Activated T-helper 1 cell treated with Interleukin-2 at 50 U/mL for 16 hours (primary cell): ENCODE measurements at places on chromosomes 12 and 14.

DNA sequence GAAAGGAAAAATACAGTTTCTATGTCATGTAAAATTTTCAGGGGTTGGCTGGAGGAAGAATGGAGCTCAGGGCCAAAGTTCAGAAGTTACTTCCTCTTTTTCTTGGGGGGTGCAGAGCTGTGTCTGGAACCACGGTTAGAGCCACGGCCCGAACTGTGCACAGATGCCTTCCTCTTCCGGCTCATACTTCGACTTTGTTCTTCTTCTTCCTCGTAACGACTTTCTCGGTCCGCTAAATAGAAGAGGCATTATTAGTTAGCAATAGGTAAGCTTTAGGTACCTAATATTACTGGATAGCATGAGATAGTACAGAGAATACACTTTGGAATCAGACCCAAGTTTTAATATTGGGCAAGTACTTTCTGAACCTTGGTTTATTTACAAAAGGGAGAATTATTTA, 31.2 kb downstream of the SUPT16H start:
- no peak for DNase-seq

- no peak for DNase-seq
These were observed 707.5 kb upstream of the TMEM132C start for GRCh38 chr12:127559349-127560040.

- no peak for DNase-seq
These were observed 49.7 kb upstream of the TRAF3 start for GRCh38 chr14:102727336-102728095.

DNA sequence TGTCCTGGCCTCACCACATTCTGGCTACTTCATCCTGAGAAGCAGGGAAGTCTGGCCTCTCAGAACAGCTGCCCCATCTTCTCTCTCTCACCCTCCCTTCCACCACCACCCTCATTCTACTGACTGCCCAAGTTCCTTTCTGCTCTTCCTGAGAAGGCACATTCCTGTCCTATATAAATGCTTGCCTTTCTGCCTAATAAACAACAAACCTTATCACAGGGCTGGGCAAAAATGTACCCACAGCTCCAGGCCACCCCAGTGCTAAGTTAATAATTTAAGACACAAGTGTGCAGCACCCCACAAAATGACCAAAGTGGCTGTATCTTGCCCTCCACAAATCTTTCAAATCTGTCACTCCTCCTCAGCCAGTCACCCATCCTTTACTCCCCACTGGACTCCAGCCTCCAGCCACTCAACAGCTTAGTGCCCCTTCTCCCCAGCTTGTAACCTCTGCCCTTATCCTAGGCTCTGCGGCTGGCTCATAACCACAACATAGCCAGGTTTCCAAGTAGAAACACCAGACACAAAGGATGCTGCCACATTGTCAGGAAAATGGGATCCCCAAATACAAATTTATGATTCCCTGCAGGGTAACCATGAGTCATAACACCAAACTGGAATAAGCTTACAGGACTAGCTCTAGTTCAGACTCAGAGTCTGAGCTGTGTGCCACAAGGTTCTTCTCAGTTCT, 15.0 kb downstream of the OXA1L start:
- no peak for DNase-seq

DNA sequence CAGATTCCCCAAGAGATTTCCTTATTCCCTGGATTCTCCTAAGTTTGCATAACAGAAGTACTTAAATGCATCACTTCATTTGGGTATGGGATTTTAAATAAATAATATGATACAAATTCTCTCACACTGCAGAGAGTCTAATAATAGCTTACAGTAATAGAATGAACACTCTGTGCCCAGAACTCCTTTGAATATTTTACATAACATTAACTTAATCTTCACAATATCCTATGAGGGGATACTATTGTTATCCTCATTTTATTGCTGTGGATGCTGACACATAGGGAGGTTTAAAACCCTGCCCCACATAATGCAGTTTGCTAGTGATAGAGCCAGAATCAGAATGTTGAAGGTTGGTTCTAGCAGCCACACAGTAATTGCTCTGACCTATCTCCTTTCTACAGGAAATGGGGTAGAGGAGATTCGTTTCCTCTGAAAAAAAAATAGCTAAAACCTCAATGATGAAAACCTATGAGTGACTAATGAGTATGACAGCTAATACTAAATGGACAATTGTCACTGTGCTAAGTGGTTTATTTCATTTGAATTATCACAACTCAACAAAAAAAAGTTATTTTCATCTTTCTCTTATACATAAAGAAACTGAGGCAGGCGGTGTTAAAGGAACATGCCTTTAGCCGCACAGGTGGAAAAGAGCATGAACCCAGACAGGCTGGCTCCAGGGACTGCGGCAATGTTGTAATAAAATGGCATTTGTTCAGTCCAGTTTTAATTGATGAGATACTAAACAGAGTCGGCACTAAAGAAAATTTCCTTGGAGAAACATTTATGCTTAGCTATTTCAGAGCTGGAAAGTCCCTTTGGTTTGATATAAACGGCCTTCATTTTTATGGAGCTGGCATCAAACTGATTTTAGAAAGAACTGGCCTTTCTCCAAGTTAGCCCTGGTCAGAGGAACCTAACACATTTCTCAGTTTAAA, 880.9 kb downstream of the NRXN3 start:
- no peak for DNase-seq

- no peak for DNase-seq
These were observed 113.2 kb downstream of the APAF1 start for GRCh38 chr12:98758331-98758730.

- DNase-seq: no peak
These were observed 385 bp downstream of the CAPRIN2 start for GRCh38 chr12:30754383-30754749.

DNA sequence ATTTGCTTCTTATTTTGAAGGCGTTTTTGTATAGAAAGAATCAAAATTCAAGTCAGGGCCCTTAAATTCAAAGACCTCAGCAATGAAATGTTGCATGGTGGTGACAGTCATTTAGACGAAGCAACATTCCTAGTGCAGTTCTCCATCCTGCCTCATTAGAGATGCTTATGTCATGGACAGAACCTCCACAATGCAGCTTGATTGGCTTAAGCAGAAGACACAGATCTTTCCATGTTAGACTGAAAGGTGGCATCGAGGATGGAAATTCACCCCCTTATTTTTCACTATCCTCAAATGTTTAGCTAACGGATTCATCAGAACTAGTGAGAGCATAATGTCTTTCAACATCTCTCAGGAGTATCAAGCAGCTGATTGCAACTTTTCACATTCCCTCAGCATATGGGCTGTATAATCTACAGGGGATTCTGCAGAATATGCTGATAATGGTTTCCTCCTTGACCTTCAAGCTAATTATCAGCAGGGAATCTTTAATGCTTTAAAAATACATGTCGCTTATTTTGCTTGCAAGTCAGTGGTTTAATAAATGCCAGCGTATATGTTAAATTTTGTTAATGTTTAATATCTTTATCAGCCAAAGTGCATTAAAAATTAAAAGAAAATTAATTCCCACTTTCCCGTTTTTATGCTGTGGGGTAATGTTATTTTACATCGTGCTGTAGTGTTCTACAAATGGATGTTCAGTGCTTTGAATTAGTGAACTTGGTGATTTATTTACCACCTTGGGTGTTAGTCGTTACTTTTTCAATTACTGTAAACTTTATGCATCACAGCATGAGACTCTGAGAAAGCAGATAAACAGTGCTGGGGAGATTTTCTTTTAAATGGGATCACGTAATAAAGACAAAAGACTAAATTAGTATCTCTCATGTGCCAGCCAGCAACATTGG, 12.8 kb upstream of the NRDE2 start:
- DNase-seq: no peak

DNA sequence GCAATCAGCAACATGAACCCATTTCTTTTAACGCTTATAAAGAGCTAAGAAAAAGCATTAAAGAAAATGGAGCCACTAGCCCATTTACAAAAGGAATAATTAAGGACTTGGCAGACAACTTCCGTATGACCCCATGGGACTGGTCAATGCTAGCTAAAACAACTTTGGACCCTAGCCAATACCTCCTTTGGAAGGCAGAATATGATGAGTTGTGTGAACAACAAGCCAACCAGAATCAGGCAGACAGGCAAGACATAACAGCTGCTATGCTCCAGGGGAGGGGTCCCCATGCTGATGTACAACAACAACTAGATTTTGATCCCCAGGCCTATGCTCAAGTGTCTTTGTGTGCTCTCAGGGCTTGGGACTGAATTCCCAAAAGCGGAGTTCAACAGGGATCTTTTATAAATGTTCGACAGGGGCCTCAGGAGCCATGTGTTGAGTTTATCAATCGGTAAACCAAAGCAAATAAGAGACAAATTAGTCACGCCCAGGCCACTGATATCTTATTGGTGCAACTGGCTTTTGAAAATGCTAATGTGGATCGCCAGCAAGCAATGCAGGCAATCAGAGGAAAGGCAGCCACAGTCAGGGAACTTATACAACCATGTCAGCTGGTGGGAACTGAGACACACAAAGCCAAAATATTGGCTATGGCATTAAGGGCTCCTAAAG, 254.4 kb upstream of the DIO2 start:
- no peak for DNase-seq

- DNase-seq: no peak
These were observed 4.9 kb upstream of the ASPG start for GRCh38 chr14:104080376-104081260.

DNA sequence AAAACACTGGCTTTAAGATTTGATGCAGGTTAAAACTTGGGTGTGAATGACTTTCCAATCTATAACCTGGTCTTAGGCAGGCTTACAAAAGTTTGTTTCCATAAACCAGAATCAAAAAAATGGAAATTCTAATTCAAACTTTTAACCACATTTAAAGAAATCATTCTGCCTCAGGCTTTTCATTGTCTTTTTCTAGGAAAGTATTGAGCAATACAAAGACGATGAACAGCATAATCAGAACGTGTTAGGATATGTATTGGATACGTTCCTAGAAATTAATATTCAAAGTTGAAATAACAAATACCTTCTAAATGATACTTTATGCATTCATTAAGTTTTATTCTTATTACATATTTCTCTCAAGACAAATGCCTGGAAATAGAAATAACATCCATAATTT, 172.9 kb downstream of the CEP128 start:
- no peak for DNase-seq

DNA sequence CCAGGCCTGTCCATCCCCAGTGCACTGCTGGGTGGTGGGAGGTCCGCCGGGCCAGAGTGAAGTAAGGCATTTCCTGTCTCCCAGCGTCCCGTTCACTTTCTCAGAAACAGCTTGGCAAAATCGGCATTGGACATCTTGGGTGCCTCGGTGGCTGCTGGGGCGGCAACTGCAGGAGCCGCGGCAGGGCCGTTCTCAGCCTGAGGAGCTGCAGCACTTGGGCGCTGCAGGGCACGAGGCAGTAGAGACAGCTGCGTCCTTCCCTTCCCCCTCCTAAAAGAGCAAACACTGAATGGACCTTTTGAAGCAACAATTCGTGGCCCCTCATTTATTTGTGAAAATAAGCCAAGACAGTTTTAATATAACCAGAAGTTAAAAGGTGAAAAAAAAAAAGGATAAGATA, 8.3 kb downstream of the FICD start:
- DNase-seq: no peak

GRCh38 chr14:51439896-51440295, 199.8 kb downstream of the TMX1 start:
- DNase-seq: no peak

- no peak for DNase-seq
These were observed 48.8 kb upstream of the CORO1C start for GRCh38 chr12:108779998-108780688.

DNA sequence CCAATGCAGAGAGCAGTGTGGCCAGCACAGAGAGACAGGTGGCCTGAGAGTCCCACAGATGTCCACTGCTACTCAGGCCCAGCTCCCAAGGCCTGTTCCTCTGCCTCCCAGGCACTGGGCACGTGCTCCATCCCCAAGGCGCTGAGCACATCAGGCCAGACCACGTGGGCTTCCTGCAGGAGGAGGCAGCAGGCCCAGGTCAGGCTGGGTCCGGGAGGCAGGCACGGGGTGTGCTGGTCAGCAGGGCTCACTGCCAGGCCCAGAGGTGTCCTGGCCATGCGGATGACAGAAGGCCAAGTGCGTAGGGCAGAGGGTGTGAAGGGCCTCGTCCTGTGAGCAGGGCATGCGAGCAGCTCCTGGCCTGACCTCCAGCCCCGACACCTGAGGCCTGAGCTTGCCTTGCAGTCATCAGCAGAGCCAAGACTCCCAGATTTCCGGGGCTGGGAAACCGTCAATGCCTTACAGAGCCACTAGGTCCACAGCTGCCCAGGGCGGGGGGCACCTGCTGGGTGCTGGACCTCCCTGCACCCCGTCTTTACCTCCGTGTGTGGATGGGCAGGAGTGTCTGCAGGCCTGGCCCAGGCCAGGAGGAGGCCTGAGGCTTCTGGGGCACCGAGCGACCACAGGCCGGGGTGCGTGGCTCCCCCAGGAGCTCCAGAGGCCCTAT, 14.9 kb downstream of the TRMT61A start:
- DNase-seq: no peak

DNA sequence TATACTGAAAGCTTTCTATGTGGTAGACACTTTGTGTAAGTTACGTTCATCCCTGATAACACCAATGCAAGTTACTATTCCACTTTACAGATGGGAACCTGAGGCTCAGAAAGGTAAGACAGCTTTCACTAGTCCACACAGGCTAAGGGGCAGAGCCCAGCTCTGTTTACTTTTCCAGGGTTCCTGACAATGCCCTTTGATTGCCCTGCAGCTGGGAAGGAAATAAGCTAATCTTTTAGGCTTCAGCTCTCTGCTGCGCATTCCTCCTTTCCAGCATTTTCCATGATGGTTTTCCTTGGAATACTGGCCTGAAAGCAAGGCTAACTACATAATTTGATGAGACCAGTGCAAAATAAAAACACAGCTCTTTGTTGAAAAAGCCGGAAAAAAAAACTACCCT, 185.7 kb upstream of the BTG1 start:
- no peak for DNase-seq

DNA sequence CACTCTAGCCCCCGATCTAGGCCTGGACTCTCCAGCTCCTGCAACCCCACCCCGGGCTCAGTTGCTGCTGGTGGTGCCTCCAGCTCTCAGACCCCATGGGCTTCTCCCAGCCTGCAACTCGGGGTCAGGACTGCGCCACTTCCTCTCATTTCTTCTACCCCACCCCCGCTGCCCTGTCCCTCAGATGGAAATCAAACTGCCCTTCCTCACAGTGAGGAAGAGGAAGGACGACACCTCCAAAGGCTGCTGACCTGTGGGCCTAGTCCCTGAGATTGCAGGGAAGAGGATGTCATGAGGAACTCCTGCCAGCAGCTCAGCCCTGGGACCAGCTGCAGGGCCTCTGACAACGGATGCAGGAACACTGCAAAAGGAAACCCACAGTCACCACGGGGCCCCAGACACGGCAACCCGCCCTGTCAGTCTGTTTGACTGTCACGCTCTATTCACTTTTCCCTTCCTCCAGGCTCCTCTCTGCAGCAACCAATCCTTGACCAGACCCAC, 29.3 kb upstream of the PNMA1 start:
- DNase-seq: peak; percentile 54

GRCh38 chr12:121358073-121358472, 5.9 kb upstream of the ANAPC5 start:
- no peak for DNase-seq

- no peak for DNase-seq
These were observed 41.7 kb upstream of the ITPR2 start for GRCh38 chr12:26874501-26875296.

DNA sequence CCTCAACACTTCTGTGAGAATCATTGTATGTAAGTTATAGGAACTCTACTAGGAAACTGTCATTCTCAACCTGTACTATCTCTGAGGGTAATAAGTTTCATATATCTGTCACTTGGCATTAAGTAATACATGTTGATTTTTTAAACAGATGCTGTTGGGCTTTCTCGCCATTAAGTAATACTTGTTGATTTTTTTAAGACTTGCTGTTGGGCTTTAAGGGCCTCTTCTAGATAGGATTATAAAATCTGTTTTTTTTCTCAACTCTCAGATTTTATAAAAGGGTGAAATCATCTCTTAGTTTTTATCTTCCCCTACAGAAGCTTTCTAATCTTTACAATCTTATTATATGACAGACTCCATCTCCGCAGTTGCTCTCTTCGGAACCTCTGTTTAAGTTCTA, 5.6 kb downstream of the WASHC4 start:
- DNase-seq: no peak
